NCI-H524 (cell line): ENCODE measurements at places on chromosomes 13 and 19.
A peak's percentile ranks its signal among the peaks of the same experiment; 100 is the strongest.

DNA sequence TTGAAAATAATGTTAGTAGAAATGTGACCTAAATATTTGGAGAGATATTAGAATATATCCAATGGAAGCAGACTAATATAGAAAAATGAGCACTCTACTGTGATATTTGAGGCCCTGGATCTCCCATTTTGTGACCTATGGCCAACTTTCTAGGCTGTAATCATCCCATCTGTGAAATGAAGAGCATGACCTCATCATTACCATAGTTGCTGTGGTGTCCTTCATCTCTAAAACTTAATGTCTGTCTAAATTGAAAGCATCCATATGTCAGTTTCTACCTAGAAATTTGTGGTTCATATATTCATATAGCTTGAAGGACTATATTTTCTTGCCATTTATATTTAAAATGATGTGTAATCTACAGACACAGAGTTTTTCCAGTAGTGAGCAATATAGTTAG lies 41.6 kb downstream of the PAN3 start:
- no peak for DNase-seq

- peak; percentile 54 for DNase-seq
These were observed 112.5 kb downstream of the COG6 start for GRCh38 chr13:39767791-39768517.

GRCh38 chr19:54430306-54431254 lies 15.3 kb downstream of the TTYH1 start:
- DNase-seq = no peak

GRCh38 chr13:33015791-33016323 lies 366 bp upstream of the KL start:
- DNase-seq = peak; percentile 33

DNA sequence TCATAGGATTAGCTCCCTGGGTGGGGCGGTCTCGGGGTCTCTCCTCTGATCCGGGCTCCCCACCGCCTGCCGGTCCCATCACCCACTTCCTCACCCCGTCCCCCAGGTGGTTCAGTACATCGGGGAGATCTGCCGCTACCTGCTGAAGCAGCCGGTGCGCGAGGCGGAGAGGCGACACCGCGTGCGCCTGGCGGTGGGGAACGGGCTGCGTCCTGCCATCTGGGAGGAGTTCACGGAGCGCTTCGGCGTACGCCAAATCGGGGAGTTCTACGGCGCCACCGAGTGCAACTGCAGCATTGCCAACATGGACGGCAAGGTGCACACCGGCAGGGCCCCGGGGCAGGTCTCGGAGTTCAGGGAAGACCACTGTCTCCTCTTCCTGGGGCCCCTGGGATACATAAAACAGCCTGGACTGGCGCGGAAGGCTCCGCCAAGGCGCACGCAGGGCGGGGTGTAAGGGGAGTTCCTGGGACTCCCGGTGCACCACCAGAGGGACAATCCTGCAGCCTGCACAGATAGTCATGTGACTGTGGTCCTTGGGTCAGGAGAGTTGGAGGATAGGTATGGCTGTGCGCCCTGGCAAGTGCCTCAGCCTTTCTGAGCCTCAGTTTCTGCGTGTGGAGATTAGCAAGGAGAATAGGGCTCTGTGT lies 14.2 kb upstream of the PGLS start:
- no peak for DNase-seq

GRCh38 chr13:84702174-84702573 lies 819.9 kb upstream of the SLITRK1 start:
- no peak for DNase-seq

GRCh38 chr19:35087393-35087792 lies 28.2 kb upstream of the FXYD3 start:
- no peak for DNase-seq

DNA sequence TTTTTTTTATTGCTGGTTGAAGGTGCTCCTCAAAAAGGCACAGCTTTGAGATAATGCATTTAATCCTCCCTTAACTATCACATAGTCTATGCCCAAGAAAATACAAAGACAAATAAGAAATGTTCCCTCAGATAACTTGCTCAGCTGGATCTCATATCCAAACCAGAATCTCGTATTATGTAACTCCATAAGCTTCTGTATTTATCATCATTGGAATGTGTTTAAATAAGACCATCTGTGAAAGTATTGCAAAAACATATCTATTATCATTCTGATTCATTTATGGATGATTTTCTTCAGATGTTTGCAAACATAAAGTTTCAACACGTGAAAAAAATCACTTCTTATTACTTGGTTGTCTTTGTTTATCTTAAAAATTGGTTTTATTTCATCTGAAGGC lies 190.9 kb downstream of the IRS2 start:
- DNase-seq = no peak

DNA sequence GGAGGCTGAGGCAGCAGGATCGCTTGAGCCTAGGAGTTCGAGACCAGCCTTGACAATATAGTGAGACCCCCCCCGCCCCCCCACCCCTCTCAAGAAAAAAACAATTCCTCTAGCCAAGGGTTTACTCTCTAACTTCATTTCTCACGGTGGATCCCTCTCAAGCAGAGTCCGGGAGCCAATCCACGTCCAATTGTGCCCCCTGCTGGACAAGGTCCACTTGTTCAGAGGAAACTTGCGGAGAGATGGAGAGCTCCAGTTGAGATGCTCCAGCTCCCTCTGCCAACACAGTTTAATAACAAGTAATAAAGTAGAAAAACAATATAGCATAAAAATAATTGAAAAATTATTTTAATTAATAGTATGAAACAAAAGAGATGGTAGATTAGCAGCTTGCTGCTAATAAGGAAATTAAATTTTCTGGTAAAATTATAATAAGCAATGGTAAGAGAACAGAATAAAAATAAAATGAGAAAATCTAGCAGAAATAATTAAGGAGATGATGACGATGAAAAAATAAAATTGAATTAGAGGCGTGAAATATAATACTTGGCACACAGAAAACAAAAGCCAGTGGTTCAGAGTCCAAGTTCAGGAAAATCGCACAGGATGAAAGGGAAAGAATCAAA lies 14.5 kb upstream of the SIGLEC14 start:
- DNase-seq = peak; percentile 60

DNA sequence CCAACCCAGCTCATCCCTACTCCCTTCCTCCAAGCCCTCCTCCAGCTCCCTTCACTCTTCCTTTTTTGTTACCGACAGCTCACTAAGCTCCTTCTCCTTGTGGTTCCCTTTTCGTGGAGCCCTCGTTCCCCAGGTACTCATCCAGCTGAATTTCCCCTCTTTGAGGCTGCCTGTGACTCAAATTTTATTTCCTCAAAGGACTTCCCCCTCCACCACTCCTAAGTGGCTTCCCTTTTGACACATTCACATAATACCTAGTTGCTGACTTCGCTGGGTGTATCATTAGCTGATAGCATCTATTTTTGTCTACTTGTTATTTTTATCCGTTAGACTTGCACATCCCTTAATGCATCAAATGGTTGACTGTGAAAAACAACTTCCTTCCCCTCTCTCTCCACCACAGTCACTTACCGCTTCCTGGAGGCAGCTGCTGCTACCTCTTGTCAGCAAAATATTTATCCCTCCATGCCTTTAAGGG lies 14.5 kb downstream of the FFAR2 start:
- DNase-seq = no peak

DNA sequence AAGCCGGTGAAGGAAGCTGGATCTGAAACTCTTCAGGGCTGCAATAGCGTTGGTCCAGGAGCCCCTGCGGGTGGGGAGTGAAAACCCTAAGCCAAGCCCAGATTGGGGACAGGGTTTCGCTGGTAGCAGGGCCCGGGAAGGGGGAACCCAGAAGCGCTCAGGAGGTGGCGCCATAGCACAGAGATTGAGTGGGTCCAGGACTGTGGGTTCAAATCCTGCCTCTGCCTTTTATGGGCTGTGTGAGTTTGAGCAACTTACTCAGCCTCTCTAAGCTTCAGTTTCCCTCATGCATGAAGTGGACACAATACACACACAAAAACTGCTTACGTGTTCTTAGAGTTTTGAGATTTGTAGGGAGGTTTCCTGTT lies 8.3 kb upstream of the SYCN start:
- peak; percentile 59 for DNase-seq
